A549 treated with CORT108297 at 1 μM for 4 hours (cell line): ENCODE measurements at places on chromosomes 1 and 21. TPM values are rescaled to one million over a fixed set of nuclear protein-coding genes. Genes with fewer than 3 reads are reported as not detected.

Gene C4BPB
- 1.4 to 1.8 TPM (median 1.6 TPM) in 5 replicates for total RNA-seq

Gene LORICRIN
- not detected in 5 replicates for total RNA-seq

Gene S100A14
- 0.30 to 0.71 TPM (median 0.40 TPM) in 5 replicates for total RNA-seq

Gene PRELP
- total RNA-seq = 0.01 to 0.02 TPM (median 0.02 TPM) in 3 of 5 replicates, not detected in the others

Gene CD1D
- 0.06 to 0.10 TPM in 2 of 5 replicates, not detected in the others for total RNA-seq

Gene GCSAML
- total RNA-seq = not detected in 5 replicates

Gene CDC20
- 187 to 214 TPM (median 200 TPM) in 5 replicates for total RNA-seq

Gene CRNN
- not detected in 5 replicates for total RNA-seq
